ENCODE measurements at places on chromosomes 1 and 21.

- no peak for DNase-seq
Observed at GRCh38 chr1:218658269-218658668, 313.1 kb downstream of the TGFB2 start.

DNA sequence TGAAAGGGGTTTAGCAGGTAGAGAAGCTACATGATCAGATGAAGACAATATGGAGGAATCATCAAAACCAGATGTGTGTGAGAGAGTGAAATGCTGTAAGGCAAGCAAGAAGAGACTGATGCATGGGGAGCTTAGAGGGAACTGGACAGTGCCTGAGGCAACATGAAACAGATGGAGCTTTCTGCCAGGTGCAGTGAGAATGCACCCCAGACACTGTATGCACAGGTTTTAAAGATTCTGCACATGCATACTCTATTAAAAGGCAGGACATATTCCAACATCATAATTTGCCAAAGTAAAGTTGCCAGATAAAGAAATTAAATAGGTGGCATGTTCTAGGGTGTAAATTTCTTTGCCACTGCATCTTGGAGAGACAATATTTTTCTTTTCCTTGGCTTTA, 200.1 kb downstream of the AMY1C start:
- no peak for DNase-seq

- no peak for DNase-seq
Observed at GRCh38 chr1:222618001-222618879, at the start of gene MIA3. Gene MIA3, plus strand, starts transcription at chr1:222618097. Its CDS starts 14 bp downstream, at chr1:222618111.

- peak; percentile 9 for DNase-seq
Observed at GRCh38 chr1:27428316-27429028, 36.0 kb downstream of the GPR3 start.

DNA sequence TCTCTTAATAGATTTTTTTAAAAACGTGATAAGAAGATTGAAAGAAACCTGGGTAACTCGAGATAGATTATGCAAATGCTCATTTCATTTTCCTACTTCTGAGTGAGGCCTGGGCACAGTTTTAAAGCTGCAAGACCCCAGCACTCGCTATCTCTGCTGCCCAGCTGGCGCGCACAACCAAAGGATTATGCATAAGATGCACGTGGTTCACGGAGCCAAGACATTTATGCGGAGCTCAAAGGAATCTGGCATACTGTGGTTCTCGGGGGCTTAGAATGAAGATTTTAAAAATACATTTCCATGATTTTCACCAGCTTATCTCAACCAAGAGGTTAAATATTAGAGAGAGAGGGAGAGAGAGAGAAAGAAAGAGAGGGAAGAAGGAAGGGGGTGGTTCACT, 210.9 kb downstream of the DSCAM start:
- no peak for DNase-seq

- no peak for DNase-seq
Observed at GRCh38 chr1:104029456-104029970, 279.8 kb downstream of the AMY1C start.

- no peak for DNase-seq
Observed at GRCh38 chr1:119083479-119083878, 57.0 kb downstream of the WARS2 start.

DNA sequence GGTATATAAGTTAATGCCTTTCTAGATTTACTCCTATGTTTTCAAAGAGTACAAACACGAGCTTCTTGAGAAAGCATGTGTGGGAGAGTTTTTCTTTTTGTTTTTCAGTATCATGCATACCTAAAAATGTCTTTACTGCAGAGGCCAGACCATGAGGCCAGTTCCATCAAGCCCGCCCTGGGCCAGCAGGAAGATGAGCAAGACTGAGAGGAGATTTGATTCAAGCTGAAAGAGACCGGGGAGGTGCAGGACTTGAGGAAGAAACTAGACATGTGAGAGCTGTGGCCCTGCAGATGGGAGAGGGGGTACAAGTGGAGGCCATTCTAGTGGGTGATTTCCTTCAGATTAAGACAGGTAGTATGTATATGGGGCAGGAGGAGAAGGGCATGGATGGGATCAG, 33.4 kb upstream of the NTPCR start:
- DNase-seq, result no peak

GRCh38 chr1:86200901-86201300, 44.3 kb upstream of the COL24A1 start:
- no peak for DNase-seq

DNA sequence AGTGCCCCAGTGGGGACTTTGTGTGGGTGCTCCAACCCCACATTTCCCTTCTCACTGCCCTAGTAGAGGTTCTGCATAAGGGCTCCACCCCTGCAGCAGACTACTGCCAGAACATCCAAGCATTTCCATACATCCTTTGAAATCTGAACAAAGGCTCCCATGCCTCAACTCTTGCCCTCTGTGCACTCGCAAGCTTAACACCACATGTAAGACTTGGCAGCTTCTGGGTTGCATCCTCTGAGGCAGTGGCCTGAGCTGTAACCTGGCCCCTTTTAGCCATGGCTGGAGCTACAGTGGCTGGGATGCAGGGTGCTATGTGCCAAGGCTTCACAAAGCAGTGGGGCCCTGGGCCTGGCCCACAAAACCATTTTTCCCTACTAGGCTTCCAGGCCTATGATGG, 128.9 kb downstream of the TYW3 start:
- no peak for DNase-seq

- no peak for DNase-seq
Observed at GRCh38 chr1:7421471-7422075, 349.5 kb upstream of the VAMP3 start.

DNA sequence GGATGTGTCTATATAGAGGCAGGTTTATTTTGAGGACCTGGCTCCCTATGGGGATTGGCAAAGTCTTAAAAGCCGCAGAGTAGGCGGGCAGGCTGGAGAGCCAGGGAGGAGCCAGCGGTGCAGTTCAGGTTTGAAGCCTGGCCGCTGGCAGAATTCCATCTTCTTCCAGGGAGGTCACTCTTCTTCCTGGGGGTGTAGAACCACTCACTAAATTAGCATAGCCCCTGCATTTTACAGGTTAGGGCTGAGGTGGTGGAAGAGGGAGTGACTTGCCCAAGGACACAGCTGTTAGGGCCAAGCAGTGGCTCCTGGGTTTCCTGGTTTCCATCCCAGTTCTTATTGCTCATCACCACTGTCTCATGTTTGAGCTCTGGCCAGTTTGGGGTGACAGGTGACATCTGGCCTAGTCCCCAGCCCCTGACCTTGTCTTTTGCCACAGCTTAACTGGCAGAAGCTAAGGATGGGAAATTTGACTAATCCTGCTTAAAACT, 1.4 kb downstream of the PINK1 start:
- DNase-seq, result no peak

GRCh38 chr1:48000883-48001282, 3.7 kb upstream of the TRABD2B start:
- no peak for DNase-seq

DNA sequence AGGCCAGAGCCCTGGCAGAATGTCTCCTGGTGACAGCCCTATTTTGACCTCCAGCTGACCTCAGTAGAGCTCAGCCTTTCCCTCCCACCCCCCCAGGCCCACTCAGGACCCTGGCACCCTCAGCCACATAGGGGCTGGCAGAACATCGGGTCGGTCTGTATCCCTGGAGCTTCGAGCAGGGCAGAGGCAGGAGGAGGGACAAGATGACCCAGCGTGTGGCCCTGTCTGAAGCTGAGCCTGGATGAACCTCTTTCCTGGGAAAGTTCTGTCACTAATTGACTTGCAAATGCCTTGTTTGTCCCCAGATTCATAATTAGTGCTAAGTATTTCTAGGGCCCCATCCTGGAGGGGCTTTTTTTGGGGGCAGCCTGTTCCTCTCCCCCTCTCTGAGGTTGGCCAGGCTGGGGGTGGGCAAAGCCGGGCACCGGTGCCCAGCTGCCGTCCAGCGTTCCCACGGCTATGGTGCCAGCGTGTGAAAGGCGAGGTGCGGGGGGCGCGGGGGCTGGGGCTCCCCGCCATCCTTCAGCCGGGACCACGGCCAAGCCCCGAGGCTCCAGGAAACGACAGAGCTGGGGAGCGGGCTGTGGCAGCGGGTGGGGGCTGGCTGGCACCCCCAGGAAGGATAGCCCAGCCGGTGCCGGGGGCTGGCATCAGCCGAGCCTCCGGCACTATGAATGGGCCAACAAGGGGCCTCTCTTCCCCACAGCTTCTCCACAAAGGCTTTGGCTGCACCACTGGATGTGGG, 31.4 kb downstream of the RHBG start:
- DNase-seq, result no peak

DNA sequence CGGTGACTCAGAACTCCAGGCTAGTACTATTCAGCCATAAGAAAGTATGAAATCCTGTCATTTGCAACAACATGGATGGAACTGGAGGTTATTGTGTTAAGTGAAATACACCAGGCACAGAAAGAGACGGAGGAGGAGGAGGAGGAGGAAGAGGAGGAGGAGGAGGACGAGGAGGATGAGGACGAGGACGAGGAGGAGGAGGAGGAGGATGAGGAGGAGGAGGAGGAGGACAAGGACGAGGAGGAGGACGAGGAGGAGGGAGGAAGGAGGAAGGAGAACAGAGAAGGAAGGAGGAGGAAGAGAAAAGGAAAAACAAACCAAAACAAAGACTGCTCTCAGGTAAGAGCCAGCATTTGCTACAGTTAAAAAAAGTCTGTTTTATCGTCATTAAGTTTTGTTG, 178.7 kb downstream of the NPHP4 start:
- DNase-seq, result no peak

DNA sequence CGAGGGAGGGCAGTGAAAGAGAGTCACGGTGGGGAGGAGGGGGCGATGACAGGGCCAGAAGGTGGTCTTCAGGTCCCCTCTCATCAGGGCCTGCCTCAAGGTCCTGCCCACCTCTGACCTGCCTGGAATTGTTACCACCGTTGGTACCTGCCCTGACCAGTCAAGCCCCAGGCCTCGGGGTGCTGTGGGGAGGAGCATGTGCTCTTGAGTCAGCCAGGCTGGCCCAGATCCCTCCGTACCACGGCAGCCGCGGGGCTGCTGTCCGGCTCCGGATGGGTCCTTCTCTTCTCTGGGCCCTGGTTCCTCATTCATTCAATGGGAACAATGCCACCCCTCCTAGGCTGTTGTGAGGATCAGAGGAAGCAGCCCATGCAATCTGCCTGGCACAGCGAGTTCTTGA, 22.0 kb downstream of the SERINC2 start:
- DNase-seq, result no peak

- no peak for DNase-seq
Observed at GRCh38 chr1:151813271-151813977, 8.2 kb upstream of the LINGO4 start.

Measured in stimulated activated CD4-positive, alpha-beta T cell treated with anti-CD3 and anti-CD28 coated beads, Interleukin-12 subunit alpha, Interleukin-12 subunit beta, amount 100 ng/mL, for 24 hours (primary cell).